ENCODE measurements at places on chromosomes 12 and 14.
A peak's percentile ranks its signal among the peaks of the same experiment; 100 is the strongest.

- no peak for DNase-seq
These were observed 10.7 kb downstream of the SCARB1 start for GRCh38 chr12:124852911-124853427.

DNA sequence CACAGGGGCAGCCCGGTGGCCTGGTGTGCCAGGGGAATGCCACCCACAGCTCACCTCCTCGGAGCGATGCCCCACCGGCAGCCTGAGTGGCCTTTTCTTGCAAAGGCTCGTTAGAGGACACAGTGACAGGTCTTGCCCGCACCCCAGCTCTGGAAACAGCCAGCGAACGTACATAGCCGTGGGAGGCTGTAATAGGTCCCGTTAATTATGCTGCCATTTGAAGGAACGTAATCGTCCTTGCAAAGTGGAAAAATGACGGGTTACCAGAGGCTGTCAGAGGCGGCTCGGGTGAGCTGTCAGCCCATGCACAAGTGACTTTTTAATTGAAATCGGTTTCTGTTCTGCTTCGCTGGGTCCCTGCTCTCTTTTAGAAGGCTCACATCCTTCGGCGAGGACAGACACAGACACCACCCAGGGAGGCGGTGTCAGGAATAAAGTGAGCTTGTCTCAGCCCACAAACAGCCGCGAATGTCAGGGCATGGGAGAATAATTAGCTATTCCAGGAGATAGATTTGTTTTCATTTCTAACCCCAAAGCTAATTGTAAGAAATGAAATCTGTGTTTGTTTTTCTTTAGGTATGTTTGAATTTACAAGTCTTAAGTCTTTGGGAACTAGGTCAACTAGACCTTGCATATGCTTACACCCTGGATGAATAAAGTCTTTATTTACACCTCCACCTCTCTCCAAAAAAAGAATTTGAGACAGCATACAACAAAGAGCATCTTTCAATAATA lies 77.2 kb upstream of the RFLNA start:
- DNase-seq: no peak

- no peak for DNase-seq
These were observed 31.2 kb downstream of the SLC15A5 start for GRCh38 chr12:16246264-16246663.

DNA sequence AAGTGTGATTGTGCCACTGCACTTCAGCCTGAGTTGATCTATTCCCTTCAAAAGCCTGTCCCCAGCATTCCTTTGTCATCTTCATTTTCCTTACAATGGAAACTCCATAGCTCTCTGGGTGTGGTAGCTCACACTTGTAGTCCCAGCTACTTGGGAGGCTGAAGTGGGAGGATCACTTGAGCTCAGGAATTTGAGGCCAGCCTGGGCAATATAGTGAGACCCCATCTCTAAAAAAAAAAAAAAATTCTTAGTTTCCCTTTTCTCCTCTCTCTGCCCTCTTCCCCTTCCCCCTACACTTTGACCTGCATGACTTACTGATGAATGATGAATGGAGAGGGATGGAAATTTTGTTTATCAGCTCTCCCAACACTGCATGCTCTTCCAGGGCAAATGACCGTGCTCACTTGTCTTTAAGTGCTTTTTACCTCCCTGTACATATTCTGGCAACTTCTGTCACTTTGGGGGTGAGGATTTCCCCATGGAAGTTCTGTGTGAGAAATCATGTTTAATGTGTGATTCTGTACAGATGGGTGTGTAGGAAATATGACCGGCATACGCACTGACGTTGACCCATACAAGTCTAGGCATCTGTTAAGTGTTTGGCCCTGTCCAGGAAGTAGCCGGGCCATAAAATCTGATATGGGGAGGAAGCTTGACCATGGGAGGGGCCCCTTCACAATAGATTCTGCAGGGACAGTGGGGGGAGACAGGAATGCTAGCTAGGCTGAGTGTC lies 65.4 kb downstream of the ZFP36L1 start:
- no peak for DNase-seq

GRCh38 chr12:78101113-78101876 lies 270.6 kb downstream of the NAV3 start:
- no peak for DNase-seq

GRCh38 chr14:105430565-105430964 lies 10.9 kb downstream of the MTA1 start:
- DNase-seq: peak; percentile 56

DNA sequence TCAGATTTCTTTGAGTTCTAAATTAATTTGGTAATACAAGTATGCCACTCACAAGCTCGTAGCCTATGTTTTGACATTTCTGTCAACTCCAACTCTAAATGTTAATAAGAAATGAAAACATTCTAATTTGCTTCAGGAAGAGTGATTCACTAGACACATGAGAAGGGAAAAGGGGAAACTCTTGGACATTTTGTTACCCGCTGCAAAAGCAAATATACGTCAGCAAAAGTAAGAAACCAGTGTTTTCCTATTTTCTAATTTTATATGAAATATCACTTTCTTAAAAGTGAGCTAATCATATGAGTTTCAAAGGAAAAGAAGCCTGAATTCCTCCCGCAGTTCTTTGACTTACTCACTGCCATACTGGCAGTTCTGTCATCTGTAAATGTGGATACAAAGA lies 162.3 kb downstream of the GRIP1 start:
- no peak for DNase-seq

DNA sequence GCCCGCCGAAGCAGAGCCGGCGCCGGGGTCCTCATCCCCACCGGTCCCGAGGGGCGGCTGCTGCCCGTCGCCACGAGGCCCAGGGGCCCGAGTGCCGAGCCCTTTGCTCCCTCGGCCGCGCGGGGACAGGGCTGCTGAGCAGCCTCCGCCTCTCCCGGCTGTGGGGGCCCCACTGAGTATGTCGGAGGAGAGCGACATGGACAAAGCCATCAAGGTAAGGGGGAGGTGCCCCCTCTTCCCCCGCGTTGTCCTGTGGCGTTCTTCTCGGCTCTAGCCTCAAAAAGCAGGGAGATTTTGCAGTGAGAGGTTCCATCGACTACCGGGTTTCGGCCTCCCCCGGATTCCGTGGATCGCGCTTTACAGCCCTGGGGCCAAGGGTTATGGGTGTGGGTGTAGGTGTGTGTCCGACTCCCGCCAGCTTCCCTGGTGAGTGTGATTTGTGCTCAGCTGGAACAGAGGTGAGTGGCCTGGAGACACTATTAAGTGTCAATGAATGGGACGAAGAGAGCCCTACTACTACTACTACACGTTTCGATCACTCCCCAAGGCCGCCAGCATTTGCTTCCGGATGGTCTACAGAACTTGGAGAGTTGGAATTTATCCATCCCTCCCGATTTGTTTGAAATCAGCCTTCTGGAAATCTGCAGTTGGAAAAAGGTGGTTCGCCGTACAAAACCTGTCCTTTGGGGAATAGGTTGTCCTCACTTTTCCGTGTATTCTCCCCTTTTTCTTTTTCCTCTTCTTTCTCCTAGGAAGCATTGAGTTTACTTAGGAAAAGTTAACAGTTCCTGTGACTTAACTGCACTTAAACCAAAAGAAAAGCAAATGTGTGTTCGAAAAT lies 748 bp downstream of the MAPKAPK5 start:
- DNase-seq: peak; percentile 21

DNA sequence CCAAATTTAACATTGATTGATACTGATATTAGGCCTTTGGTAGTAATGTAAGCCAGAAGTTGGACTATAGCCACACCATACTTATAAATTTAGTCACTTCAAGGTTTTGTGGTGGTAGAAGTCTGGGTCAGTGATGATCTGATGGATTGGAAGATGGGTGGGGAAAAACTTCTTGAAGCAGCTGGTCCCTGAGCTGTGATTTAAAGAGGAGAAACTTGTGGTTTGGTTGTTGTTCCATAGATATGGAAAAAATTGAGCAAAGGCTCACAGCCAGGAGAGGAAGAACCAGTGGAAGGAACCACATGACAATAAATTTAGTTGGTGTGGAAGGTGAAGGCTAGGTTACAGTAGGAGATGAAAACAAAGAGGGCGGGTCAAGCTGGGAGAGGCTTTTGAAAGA lies 26.1 kb downstream of the PTHLH start:
- DNase-seq: no peak

DNA sequence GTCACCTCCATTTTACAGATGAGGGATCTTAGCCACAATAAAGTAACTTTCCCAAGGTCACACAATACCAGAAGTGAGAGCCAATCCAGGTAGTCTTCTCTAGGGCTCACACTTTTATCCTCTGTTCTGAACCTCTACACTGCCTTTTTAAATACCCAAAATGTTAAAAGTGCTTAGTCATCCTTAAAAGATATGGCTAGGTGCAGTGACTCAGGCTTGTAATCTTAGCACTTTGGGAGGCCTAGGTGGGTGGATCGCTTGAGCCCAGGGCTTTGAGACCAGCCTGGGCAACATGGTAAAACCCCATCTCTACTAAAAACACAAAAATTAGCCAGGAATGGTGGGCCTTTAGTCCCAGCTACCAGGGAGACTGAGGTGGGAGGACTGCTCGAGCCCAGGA lies 104.1 kb upstream of the PPP4R3A start:
- DNase-seq: no peak

GRCh38 chr14:57038689-57039088 lies 228.4 kb upstream of the OTX2 start:
- DNase-seq: no peak

- DNase-seq: no peak
These were observed 8.4 kb downstream of the PLBD2 start for GRCh38 chr12:113366827-113367226.

DNA sequence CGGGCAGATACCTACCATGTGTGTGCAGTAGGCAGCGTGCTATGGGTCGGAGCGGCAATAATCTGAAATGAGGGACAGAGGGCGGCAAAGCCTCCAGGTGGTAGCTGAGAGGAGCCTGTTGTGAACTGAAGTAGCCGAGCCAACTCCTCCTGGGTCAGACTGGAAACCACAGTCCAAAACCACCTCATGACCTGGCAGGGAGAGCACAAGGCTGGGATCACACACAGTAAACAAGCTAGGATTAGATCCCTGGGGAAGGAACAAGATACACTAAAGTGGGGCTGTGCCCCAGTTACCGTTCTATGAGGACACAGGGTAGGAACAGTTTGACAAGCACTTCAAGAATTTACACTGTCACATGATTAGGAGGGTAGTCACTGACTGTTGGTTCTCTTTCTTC lies 49.0 kb downstream of the AREL1 start:
- DNase-seq: no peak

DNA sequence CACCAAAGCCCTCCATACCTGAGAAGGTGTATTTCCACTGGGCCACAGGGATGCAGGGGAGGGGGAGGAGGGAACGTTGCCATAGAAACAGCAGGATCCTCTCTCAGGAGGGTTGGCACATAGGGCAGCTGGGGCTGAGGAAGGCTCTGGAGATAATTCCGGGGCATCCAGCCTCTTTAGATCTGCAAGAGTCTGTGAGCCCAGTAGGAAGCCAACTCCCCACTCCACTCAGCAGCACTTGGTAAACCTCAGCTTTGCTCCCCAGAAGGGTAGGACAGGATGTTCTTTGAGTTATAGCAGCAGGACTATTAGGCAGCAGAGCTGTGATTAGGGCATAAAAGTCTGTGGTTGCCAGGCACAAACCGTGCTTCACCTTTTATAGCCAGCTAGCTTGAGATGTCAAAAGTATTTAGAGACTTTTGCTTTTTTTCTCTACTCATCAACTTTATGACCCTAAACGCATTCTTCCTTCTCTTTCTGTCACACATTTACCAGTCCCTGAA lies 7.8 kb upstream of the PLEKHG3 start:
- no peak for DNase-seq

DNA sequence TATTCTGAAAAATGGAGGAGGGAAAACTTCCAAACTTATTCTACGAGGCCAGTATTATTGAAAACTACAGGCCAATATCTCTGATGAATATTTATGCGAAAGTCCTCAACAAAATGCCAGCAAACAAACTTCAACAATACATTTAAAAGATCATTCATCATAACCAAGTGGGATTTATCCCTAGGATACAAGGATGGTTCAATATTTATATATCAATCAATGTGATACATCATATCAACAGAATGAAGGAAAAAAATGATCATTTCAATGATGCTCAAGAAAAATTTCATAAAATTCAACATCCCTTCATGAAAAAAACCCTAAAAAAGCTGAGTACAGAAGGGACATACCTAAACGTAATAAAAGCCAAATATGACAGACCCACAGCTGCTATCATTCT lies 45.9 kb upstream of the LMNTD1 start:
- DNase-seq: no peak

DNA sequence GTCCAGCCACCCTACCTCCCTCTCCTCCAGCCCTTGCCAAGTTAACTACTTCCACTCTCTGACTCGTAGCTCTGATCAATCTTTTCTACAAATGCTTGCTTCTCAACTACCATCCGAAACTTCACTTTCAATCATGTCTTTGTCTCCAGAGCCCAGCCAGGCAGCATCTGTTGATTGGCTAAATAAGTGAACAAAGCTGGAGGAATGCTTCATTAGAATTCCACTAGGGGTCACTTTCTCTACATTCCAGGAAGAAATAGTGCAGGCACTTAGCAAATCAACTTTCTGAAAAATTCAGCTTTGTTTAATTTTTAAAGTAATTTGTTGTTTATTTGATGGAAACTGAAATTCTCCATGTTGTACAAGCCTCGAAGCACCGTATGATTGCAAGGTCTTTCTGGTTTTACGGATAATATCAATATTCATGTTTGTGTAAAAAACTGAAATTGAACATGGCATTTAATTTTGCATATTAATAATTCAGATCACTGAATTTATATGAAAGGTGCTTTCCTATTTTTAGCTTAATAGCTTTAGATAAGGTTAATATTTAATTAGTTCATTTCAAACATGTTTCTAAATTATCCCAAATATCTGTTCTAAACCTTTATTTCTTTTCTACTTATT lies 32.4 kb upstream of the HELB start:
- DNase-seq: no peak

- DNase-seq: no peak
These were observed 9.8 kb downstream of the SERPINA5 start for GRCh38 chr14:94591073-94591472.

DNA sequence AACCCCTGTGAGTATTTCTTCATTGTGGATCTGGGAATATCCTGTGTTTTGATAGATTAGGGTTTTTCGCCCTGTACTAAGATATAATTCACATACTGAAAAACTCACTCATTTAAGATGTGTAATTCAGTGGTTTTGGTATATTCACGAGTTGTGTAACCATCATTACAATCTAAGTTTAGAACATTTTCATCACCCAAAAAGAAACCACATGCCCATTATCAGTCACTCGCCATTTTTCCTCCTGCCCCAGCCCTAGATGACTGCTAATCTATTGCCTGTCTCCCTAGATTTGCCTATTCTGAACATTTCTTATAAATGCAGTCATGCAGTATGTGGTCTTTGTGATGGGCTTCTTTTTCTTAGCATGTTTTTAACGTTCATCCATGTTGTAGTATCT lies 67.9 kb upstream of the ATF1 start:
- DNase-seq: no peak

GRCh38 chr12:42024495-42024830 lies 120.2 kb downstream of the GXYLT1 start:
- no peak for DNase-seq

- no peak for DNase-seq
These were observed 124.2 kb downstream of the SRGAP1 start for GRCh38 chr12:63968673-63969072.

GRCh38 chr12:16385782-16386646 lies 38.6 kb downstream of the MGST1 start:
- no peak for DNase-seq

GRCh38 chr12:44812062-44812461 lies 64.1 kb downstream of the NELL2 start:
- DNase-seq: no peak

- DNase-seq: no peak
These were observed 47.4 kb downstream of the TMEM117 start for GRCh38 chr12:43883311-43883710.

Data from pancreas (tissue), 10 donors.